Hypothalamus (tissue), 51 donors: ENCODE measurements at places on chromosomes 11 and 22.

DNA sequence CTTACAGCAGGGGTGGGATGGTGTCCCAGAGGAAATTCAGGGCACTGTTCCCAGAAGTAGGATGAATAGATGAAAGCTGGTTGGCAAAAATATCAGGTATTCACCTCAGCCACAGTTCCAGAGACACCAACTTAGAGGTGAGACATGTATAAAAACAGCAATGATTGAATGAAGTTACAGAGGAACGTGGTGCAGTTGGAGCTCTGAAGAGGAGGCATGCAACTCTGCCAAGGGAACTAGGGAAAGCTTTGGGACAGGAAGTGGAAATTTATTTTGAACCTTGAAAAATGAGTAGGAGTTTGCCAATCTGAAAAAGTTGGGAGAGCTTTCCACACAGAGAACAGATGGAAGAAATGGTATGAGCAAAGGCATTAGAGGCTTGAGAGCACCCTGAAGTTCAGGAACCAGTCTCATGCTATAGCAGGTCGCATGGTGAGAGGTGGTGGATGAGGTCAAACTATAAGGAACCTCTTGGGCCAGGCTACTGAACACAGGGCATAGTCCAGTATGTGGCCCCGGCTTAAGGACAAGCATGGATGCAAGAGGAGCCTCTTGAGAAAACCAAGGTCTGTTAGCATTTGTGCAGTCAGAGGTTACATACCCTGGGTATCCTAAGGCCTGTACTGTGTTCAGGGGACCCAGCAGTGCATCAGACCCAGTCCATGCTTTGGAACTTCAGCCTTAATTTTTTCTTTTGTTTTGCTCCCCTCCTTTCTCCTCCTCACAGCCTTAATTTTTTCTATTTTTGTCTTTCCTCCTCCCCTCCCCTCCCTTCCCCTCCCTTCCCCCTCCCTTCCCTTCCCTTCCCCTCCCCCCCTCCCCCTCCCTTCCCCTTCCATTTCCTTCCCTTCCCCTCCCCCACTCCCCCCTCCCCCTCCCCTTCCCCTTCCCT is 17.5 kb downstream of the PLEKHB1 start:
- no peak for DNase-seq

DNA sequence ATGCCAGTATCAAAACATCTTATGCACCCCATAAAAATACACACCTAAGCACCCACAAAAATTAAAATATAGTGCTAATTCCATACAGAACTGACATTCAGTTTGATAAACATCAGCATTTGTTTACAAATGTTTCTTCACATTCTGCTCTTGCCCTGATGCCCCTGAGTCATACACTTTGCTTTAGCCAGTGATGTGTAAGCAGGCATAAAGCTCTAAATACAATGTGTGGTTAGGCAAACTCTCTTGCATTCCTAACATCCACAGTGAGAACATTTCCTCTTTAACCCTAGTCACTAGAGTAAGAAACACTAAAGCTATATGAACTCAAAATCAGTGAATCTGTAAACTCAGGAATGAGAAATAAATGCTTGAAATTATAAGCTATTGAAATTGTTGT is 1060.7 kb downstream of the FAM181B start:
- no peak for DNase-seq

GRCh38 chr11:2523821-2524391 is 79.1 kb downstream of the KCNQ1 start:
- no peak for DNase-seq

DNA sequence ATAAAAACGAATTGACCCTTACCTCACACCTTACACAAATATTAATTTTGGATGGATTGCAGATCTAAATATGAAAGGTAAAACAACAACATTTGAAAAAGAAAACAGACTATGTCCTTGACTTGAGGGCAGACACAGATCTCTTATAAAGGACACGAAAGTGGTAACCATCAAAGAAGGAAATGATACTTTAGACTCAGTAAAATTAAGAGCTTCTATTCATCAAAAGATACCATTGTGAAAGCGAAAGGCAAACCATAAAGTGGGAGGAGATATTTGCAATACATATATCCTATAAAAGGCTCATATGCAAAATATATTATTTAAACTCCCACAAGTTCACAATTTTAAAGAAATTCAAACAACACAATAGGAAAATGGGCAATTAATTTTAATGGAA is 5.0 kb downstream of the HEPACAM start:
- no peak for DNase-seq

GRCh38 chr11:117908959-117909610 is 20.1 kb downstream of the TMPRSS13 start:
- DNase-seq: no peak

DNA sequence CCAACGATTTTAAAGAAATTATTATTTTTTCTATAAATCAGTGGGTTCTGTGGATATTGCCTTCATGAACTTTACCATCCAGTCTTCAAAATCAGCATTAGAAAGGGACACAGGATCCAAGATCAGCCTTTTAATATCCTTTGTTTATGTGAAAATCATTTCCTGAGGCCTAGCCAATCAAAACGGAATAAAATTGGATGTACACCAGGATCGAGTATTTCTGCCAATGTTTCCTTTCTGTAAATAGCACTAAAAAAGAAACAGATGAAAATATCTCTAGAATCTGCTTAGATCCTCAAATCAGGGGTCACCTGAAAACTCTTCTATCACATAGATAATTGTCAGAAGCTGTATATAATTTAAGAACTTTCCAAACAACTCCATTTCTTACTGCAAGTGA is 1598.5 kb downstream of the LRRC4C start:
- no peak for DNase-seq

DNA sequence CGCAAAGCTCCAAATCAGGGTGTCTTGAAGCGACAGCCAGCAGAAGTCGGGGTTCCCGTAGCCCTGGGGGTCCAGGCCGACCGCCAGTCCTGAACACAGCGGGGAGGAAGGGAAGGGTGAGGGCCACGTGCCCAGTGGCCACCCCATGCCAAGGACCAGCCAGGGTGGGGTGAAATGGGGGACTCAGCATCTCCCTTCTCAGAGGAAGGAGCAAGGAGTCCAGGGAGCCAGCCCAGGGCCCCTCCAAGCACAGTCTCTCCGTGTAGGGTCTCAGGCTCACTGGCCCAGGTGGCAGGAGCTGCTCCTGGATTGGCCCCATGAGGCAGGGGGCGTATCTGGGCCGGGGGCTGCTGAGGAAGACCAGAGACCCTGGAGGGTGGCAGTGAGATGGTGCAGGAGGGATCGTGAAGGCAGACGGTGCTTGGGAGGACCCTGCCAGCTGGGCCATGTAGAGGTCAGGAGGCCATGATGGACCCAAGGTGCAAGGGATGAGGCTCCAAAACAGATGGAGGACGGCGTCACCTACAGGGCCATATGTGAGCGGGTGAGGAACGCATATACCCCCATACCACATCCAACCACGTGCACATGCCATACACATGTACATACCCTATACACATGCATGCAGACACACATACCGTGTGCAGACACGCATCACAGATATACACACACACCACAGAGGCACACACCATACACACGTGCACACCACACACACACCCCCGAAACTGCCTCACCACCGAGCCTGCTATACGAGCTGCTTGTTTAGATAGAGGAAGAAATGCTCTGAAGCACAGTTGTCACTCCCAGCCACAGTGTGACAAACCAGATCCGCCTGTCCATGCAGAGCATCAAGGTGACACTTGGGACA is 34.4 kb downstream of the TRMU start:
- DNase-seq: no peak

DNA sequence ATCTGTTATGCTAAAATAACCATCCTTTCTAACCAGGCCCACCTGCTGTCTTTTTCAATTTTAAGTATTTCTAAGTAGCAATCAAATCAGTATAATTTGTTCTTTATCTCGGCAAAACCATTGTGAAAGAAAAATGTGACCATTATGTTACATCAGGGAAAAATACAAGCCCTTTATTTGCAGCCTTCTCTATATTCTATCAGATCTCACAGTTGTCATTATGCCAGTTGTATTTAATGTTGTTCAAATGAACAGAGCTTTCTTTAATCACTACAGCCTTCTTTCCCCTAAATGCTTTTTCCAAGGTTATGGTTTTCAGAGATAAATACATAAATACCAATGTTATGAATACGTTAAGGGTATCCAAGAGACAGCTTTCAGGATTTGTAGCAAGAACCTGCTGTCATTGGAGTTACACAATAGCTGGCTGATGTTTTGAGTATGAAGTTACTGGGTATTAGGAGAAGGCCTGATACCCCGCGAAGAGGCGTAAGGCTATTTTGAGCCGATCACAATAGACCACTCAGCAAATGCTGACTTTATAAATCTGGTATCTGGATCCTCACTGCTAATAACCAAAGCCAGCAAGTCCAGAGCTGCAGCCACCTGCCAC is 406.3 kb downstream of the CADM1 start:
- no peak for DNase-seq

DNA sequence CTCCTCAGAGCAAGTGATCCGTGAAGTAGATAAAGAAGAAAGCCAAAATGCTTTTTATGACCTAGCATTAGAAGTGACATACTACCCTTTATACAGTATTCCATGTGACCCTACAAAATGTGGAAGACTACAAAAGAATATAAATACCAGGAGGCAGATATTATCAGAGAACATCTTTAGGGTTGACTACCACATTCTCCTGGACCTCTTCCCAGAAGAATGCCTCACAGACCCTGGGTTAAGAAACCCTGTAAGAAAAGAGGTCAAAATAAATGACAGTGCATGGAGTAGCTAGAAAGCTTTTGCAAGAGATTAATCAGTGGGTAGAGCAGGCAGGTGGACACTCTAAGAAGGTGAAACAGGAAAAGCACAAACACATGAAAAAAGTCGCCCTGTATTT is 69.2 kb downstream of the FANCF start:
- DNase-seq: no peak

GRCh38 chr22:23562186-23562585 is 17.9 kb downstream of the IGLL1 start:
- DNase-seq: no peak

DNA sequence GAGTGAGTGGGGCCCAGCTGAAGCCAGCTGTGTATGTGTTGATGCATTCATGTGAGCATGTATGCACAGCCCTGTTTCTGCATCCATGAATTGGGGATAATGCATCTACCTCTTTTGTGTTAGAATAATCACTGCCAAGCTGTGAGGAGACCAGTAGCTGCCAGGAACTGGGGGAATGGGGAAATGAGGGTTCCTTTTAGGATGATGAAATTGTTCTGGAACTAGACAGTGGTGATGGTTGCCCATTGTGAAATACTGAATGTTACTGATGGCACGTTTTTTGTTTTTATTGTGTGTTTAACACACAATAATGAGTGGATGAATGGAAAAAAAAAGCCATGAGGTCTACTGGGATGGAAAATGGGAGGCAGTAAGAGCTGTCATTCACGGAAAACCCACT is 45.3 kb upstream of the WNT11 start:
- DNase-seq: no peak

GRCh38 chr11:95964281-95964680 is 40.4 kb upstream of the MTMR2 start:
- DNase-seq: no peak

DNA sequence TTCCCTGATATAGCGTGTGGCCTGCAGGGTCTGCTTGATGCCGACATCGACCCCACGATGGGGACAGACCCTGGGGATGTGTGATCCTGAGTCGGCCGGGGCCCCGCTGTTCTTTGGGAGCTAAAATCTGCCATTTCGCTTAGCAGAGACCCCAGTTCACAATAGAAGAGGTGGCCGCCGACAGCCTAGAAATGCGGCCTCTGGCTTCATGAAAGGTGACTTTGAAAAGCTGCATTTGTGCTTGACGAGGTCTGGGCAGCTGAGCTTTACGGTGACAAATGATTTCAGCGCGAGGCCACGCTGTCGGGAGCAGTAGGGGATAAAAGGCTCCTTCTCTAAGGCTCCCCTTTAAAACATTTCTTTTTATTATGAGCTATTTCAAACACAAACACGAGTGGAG is 71.7 kb downstream of the RPS6KA4 start:
- DNase-seq: no peak

- DNase-seq: no peak
Measured at GRCh38 chr22:48780597-48781277, 1046.9 kb downstream of the BRD1 start.

DNA sequence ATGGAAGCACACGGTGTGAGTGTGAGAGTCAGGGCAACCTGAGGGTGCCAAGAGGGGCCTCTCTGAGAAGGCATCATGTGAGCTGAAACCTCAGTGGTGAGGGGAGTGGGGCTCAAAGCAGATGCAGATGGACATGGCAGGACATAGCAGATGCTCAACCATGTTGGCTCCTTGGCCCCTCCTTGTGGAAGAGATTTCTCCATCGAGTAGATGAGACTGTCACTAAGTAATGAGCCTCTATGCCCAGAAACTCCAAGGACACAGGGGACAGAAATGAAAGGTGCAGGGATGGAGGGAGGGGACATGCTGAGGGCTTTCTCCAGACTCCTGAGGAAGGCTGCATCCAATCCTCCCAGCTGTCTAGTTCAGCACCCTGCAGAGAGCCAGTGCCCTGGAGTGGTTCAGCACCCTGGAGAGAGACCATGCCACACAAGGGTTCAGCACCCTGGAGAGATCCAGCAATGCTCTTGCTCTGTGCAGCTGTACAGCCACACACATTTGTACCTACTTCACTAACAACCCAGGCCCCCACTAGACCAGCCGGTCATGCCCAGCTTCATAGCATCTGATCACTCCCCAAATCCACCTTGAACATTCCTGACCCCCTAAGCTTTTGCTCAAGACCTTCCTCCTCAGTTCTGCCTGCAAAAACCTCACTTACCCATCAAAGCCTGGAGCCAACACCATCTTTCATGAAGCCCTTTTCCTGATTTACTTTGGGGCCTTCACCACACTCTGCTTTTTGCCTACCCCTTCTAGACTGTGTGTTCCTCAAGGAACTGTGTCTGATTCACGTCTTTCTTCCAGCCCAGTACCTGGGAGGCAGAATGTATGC is 252.0 kb downstream of the CTTN start:
- DNase-seq: peak; percentile 33

DNA sequence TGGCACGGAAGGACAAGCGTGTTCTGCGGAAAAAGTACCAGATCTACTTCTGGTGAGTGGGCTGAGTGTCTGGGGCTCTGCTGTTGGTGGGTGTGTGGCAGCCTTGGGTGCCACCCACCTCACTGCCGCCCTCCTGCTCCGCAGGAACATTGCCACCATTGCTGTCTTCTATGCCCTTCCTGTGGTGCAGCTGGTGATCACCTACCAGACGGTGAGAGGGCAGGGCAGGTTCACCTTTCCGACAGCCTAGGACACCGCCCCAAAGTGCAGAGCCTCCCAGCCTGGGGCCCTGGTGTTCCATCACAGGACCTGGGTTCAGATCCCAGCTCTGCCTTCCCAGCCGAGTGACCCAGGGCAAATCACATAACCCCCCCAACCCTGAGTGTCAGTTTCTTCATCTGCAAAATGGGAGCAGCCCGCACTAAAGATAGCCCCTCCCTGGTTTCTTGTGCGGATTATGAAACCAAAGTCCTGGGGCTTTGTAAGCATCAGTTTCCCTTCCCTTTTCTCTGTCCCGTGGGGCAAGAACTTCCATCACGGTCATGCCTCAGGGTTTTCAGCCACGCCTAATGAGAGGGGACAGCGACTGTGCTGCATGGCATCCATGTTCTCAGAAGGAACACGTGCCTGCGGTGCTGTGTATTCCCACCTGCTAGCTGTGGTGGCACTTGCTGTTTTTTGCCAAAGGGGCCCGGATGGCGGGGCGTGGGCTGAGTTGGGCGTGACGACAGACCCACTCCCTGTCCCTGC is 9.8 kb upstream of the TAGLN start:
- no peak for DNase-seq

GRCh38 chr11:72594493-72595291 is 79.5 kb downstream of the PDE2A start:
- no peak for DNase-seq

GRCh38 chr11:83293457-83293774 is 7.2 kb upstream of the CCDC90B start:
- no peak for DNase-seq
